Lung (tissue), 17 donors: ENCODE measurements at places on chromosomes 6 and 20. TPM values are rescaled to one million over a fixed set of nuclear protein-coding genes. Genes with fewer than 3 reads are reported as not detected.

DNA sequence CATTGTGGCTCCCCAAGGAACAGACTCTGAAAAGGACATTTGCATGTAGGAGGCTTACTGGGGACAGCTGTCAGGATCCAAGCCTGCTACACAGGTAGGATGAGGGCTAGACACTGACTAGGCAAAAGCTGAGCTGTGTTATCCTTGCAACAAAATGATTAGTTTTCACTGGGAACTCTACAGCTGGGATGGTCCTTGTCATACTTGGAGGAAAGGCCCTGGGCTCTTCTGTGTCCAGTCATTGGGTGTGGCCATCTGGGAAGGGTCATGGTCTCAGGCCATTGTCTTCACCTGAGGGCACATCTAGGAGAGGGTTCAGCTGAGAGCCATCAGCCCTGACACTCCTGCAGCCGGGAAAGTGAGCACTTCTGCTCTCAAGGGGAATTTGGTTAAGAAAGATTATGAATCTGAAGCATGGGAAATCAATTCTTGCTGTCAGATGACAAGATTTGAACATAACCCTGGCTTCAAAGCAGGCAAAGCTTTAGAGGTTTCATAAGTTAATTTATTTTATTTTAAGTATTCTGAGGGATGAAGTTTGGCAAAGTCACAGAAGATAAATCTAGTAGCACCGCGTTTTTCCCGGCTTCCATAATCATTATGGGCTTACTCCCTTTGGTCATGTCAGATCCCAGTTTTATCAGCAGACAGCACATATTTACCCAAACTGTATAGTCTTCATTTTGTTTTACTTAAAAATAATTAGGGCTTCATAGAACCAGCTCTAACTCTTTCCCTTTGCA is 78.4 kb upstream of the SLC22A23 start:
- peak; percentile 57 for DNase-seq

DNA sequence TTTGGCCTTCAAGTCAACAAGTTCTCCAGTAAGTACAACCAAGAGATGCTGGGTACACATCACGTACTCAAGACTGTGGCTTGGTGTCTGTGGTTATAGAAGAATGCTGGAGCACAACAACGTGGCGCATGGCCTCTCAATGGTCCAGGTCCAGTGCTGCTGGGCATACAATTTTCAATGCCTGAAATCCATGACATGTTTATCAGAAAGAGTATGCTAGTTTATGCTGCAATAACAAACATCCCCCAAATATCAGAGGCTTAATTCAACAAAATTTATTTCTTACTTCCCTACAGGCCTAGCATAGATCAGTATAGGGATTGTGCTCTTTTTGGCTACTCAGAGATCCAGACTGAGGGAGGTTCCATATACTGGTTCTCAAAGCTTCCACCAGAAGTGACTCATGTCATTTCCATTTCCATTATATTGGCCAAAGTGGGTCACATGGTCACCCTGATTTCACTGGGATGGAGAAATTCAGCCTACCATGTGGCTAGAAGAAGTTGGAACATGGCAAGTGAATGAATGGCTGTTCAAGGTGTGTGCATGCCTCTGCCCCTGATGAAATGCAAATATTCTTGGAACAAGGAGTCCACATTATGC is 33.3 kb upstream of the KIF16B start:
- DNase-seq = no peak

GRCh38 chr20:11891776-11892545 is 25.7 kb upstream of the BTBD3 start:
- DNase-seq = peak; percentile 78

OLIG3 gene
- total RNA-seq = not detected

DNA sequence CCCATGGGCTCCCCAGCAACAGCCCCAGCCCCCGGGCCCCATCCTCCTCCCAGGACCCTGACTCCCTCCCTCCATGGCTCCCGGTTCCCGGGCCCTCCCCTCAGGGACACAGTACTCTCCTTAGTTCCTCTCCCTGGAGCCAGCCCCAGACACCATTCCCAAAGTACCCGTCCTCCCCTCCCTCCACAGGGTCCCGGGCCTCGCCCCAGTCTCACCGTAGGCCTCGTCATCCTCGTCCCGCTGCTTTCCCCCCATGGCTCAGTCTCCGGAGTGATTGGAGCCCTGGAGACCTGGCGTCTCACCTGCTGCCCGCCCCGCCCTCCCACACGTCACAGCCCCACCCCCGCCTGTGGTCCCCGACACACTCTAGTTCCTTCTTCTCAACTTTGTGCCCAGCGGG is at the start of gene SLC44A4:
TSS of gene SLC44A4 (minus strand) at position 272 of the 400 bp plus-strand sequence. CDS start at position 255, 17 bp downstream.
- peak; percentile 45 for DNase-seq

GRCh38 chr20:25206548-25206947 is 11.0 kb downstream of the ENTPD6 start:
- no peak for DNase-seq

GRCh38 chr20:63404129-63405085 is 43.3 kb upstream of the CHRNA4 start:
- DNase-seq = no peak

SCAND1 gene
- total RNA-seq = 86.5 TPM

- no peak for DNase-seq
Measured at GRCh38 chr6:19204445-19204844, 632.7 kb upstream of the ID4 start.

GRCh38 chr6:111533087-111533784 is 50.2 kb upstream of the REV3L start:
- DNase-seq = no peak

GRCh38 chr20:37333848-37334318 is 12.1 kb upstream of the SRC start:
- no peak for DNase-seq

DNA sequence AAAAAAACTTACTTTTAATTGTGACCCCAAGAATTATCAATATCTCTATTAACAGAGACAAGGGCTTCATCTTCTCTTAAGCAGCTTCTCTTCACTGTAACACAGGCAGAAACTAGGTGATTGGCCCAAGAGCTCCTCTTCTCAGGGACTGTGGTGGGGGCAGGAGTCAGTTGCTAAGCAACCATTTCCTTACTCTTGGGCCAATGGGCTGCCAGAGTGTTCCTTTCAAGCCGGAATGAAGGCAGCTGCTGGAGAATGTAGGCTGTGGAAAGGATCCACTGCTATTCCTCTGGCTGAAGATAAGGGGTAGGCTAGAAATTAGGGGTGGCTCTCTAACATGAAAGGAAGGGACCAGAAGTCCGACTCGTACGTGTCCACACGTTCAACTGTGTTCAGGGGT is at the start of gene SEL1L2:
TSS of gene SEL1L2 (minus strand) at position 150 of the 400 bp plus-strand sequence. CDS start at position 70, 80 bp downstream.
- no peak for DNase-seq

ZC2HC1B gene
- total RNA-seq = 0.28 TPM

ZFP57 gene
- total RNA-seq = 2.4 TPM

GRCh38 chr6:32112431-32112980 is 3.4 kb upstream of the TNXB start:
- peak; percentile 71 for DNase-seq

GRCh38 chr6:152154559-152155356 is 347.3 kb downstream of the ESR1 start:
- DNase-seq = no peak

CGA gene
- not detected for total RNA-seq

HUS1B gene
- 3.0 TPM for total RNA-seq

METTL24 gene
- total RNA-seq = 3.7 TPM

- no peak for DNase-seq
Measured at GRCh38 chr6:122028933-122029522, 370.4 kb upstream of the HSF2 start.

SNAI1 gene
- total RNA-seq = 3.6 TPM

DNA sequence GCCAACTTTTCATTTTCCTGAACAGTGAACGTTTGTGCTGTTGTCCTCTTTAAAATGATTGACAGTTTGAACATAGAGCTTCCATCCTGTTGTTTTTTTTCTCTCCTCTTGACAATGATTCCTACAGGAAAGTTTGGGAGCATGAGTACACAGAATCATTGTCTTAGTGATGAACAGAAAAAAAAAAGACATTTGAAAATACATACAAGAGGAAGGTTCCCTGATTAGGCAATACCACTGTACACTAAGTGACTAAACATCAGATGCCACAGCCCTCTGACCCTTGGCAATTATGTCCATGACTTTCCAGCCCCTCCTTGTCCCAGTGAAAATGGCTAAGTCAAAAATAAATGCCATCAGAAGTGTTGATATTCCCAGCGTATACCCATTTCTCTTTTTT is 71.5 kb downstream of the RTN4IP1 start:
- no peak for DNase-seq

PRPF6 gene
- 61.2 TPM for total RNA-seq

ERVFRD-1 gene
- 0.18 TPM for total RNA-seq

DNA sequence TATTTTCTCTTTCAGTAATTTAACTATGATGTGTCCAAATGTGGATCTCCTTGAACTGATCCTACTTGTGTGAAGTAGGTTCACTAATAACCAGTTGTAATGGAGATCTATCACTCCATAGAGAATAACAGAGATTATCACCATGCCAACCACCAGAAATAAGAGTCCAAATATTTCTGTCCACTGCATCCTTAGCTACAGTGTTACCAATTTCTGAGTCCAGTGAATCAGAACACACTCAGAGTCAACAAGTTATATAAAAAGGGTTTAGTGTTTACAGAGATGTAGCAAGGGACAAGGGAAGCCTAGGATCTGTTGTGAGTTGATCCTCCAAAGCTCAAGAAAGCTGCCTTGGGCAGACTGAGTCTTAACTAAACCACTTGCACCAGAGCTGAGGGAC is 882.8 kb downstream of the TBC1D32 start:
- no peak for DNase-seq

DNA sequence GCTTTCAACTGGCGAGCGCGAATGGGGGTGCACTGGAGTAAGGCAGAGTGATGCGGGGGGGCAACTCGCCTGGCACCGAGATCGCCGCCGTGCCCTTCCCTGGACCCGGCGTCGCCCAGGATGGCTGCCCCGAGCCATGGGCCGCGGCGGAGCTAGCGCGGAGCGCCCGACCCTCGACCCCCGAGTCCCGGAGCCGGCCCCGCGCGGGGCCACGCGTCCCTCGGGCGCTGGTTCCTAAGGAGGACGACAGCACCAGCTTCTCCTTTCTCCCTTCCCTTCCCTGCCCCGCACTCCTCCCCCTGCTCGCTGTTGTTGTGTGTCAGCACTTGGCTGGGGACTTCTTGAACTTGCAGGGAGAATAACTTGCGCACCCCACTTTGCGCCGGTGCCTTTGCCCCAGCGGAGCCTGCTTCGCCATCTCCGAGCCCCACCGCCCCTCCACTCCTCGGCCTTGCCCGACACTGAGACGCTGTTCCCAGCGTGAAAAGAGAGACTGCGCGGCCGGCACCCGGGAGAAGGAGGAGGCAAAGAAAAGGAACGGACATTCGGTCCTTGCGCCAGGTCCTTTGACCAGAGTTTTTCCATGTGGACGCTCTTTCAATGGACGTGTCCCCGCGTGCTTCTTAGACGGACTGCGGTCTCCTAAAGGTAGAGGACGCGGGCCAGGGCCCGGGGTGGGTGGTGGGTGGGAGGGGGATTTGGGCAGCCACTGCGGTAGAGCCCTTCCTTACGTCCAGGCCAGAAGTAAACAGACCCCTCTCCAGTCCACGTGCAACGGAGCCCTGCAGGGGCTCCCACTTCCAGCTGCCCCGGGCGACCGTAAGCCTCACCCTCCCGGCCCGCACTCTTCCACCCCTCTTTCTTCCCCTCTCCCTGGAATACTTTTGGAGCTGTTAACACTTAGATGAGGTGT is 998 bp downstream of the BMP2 start:
- DNase-seq = peak; percentile 62

GRCh38 chr6:109305028-109305427 is 77.2 kb downstream of the CD164 start:
- no peak for DNase-seq

CASS4 gene
- 19.7 TPM for total RNA-seq

GRCh38 chr6:38617856-38618255 is 21.9 kb downstream of the BTBD9 start:
- no peak for DNase-seq

PGC gene
- total RNA-seq = 586 TPM

DNA sequence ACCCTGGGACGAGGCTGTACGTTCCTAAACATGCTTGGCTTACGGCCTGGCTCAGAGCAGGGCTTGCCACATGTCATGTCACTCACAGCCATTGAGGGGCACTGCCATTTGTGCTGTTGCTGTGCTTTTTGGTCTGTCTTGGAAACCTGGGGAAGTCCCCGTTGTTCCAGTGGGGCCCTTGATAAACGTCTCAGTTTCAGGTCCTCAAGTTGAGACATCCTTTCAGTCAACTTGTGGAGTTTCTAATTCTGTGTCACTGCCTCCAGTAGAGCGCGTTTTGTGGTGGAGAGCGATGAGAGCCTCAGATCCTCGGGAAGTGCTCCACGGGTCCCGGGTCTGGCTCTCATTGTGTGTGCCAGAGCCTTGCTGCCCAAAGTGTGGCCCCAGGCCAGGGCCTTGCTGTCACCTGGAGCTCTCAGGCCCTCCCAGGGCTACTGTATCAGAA is 43.0 kb upstream of the CCR6 start:
- no peak for DNase-seq

DNA sequence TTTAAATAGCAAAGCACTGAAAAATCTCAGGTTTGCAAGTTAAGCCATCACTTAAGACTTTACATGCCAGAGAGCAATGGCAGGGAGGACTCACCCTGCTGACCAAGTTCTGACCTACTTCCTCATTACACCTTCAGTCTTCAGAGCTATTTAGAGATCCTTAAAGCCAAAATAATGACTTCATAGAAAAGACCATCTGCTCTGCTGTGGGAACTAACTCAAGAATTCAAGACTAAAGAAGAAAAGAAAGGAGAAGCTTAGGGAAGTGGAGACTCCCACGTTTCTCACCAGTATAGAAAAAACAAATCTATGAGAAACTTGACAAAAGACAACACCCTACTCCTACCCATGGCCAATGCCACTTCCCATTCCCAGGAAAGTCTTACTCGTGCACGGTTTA is 28.6 kb downstream of the XPO5 start:
- no peak for DNase-seq

TMEM30A gene
- total RNA-seq = 124 TPM

- DNase-seq = no peak
Measured at GRCh38 chr20:58037631-58038030, 190.8 kb downstream of the ANKRD60 start.

SLC35F1 gene
- total RNA-seq = 0.09 TPM

GRCh38 chr6:148440877-148441453 is 98.3 kb downstream of the SASH1 start:
- DNase-seq = peak; percentile 67
